SHP77 treated with DMSO at 0.1 percent for 48 hours (cell line): ENCODE measurements at places on chromosomes 4 and X.

GRCh38 chrX:45903781-45904201 lies 641.4 kb downstream of the ZNF674 start:
- DNase-seq, result no peak

- no peak for DNase-seq
Measured at GRCh38 chrX:100584611-100585010, at the start of gene TNMD. TSS of gene TNMD (plus strand) at chrX:100584936. CDS start at chrX:100585019, 83 bp downstream.

DNA sequence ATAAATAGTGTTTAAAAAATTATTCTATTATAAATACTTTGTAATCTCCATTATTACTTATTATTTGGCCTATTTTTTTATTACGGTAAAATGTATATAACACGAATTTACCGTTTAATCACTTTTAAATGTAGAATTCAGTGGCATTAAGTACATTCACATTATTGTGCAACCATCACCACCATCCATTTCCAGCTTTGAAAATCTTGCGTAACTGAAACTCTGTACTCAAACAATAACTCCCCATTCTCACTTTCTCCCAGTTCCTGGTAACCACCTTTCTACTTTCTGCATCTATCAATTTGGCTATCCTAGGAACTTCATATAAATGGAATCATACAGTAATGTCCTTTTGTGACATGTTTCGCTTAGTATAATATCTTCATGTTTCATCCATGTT lies 45.7 kb downstream of the PASD1 start:
- no peak for DNase-seq

- no peak for DNase-seq
Measured at GRCh38 chrX:97931586-97931985, 1047.9 kb downstream of the RPA4 start.

GRCh38 chr4:99389606-99390005 lies 37.1 kb upstream of the ADH1C start:
- no peak for DNase-seq

DNA sequence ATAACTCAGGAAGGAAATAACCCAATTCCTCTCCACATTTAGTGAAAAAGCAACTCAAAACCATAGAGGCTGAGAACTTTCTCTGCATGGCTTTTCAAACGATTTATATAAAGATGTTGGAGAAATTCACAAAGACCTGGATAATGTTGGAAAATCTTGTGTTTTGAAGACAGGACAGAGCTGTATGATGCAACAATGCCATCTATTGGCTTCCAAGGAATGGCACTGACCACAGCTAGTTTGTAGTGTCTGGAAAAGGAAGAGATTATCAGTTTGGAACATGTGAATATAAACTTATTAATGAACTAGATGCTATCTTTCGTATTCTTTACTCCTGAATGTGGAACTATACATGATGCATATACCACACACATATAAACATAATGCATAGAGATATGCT lies 503.6 kb downstream of the IL1RAPL1 start:
- no peak for DNase-seq

GRCh38 chrX:78922754-78923153 lies 22.4 kb upstream of the P2RY10 start:
- no peak for DNase-seq
